ENCODE measurements at places on chromosomes 7 and 10.

DNA sequence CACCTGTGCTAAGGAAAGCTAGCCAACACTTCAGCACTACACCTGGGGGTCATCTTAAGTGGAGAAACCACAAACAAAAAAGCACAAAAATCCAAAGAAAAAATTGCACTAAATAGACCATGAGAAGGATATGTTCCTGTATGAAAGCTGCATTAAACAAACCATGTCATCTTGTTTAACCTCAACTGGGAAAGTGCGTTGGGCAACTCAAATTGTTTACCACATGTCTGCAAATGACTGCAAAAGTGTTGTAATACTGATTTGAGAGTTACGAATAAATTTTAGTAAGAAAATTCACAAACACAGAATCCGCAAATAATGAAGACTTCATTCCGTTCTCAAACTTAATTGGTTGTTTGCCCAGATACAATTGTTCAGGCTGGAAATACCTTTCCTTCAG lies 111.9 kb upstream of the EGFR start:
- no peak for DNase-seq

GRCh38 chr7:17234398-17235031 lies 63.9 kb upstream of the AHR start:
- DNase-seq, result peak; percentile 93

- no peak for DNase-seq
Observed at GRCh38 chr7:92820191-92820590, 16.2 kb downstream of the CDK6 start.

- DNase-seq, result no peak
Observed at GRCh38 chr7:148478551-148478950, 112.0 kb upstream of the C7orf33 start.

DNA sequence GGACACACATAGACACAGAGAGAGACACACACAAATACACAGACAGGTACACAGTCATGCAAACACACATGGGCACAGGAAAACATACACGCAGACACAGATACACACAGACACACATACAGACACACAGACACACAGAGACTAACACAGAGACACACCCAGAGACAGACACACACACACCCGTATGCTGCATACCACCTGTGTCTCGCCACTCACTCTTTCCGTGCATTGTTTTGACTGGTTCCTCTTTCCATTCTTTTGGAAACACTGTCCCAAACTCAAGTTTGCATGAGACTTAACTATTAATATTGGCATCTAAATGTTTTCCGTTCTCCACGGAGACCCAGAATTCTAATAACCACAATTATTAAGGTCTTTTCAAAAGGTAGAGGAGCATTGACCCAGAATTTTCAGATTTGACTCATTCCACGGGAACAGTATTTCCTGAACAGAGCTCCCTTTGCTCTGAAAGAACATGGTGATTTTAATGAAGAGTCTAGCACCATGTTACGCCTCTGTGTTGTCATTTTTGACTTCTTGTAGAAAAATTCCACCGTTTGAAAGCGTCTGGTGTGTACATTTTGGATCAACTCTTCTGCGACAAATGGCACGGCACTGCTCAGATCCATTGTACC lies 141.2 kb upstream of the RNF32 start:
- DNase-seq, result no peak

- DNase-seq, result no peak
Observed at GRCh38 chr7:127771707-127772106, 119.7 kb downstream of the SND1 start.

GRCh38 chr7:29019896-29020295 lies 61.8 kb upstream of the TRIL start:
- DNase-seq, result no peak

DNA sequence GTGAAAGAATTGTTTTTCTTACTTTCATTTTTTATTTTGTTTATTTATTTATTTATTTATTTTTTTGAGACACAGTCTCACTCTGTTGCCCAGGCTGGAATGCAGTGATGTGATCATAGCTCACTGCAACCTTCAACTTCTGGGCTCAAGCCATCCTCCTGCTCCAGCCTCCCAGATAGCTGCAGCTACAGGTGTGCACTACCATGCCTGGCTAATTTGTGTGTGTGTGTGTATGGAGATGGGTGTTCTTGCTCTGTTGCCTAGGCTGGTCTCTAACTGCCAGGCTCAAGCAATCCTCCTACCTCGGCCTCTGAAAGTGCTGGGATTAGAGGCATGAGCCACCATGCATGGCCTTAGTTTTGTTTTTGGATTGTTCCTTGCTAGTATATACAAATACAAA lies 55.4 kb upstream of the TRIM8 start:
- DNase-seq, result no peak

DNA sequence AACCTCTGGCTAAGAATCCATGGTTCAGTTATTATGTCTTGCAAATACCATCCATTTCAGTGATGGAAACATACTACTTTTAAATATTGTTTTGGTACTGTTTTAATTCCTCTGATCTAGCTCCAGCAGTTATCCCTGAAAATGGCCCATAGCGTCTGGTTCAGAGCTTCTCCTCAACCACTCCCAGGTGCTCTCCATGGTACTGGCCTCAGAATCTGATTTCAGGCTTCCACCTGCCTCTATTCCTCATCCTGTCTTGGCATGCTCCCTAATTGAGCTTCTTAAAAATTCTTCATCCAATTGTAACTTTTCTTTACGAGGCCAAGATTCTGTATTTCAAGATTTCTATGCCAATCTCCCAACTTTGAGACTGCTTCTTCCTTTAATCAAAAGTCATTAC lies 236.3 kb downstream of the HTR7 start:
- DNase-seq, result no peak
